Choroid plexus epithelial cell (primary cell): ENCODE measurements at places on chromosomes 3 and 15.

DNA sequence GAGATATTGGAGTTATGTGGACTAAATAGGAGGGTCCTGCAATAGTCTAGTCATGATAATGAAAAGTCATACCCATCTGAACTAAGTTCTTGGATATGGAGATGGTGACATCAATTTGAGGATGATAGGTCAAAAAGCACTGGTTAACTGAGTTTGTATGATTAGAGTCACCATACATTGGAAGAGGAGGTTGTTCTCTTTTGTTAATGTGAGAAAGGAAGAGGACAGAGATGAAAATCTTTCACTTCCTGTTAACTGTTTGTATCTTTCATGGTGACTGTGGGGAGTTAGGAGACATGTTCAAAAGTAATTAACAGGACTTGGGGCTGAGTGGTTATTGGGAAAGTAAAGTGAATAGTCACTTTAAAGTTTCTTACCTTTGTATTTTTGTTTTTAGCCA, 11.1 kb downstream of the TMEM62 start:
- DNase-seq, result no peak

- DNase-seq, result no peak
These were observed 30.2 kb downstream of the NCEH1 start for GRCh38 chr3:172680684-172681083.

- DNase-seq, result no peak
These were observed 1.4 kb upstream of the RAD18 start for GRCh38 chr3:8964436-8965370.

- peak; percentile 67 for DNase-seq
These were observed 9.6 kb upstream of the PSMD2 start for GRCh38 chr3:184289426-184289938.

GRCh38 chr15:69934607-69935006, 163.1 kb downstream of the TLE3 start:
- DNase-seq, result no peak

DNA sequence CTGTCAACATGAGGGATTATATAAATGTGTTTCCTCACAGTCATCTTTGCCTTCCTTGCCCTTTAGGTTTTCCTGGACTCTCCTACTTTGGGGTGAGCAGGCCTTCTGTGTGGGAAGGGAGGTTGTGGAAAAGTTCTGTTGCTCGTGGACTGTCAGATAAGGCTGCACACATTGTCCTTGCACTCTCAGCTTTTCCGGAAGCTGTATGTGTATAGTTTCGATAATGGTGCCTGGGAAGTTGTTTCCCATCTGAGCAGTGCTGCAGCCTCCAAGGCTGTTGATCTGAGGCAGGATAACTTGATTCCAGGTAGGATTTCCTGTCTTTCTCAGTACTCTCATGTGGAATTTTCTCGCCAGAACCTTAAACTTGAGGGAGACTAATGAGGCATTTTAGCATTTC, 297.8 kb upstream of the AZI2 start:
- no peak for DNase-seq

- DNase-seq, result no peak
These were observed 35.3 kb downstream of the ZBTB38 start for GRCh38 chr3:141403576-141403975.

- DNase-seq, result no peak
These were observed 18.0 kb downstream of the BTLA start for GRCh38 chr3:112481302-112481721.

- DNase-seq, result peak; percentile 63
These were observed 54.3 kb downstream of the AAGAB start for GRCh38 chr15:67199881-67200763.

- DNase-seq, result no peak
These were observed at the start of gene PSTPIP1 for GRCh38 chr15:76994971-76995945. Gene PSTPIP1, plus strand, starts transcription at chr15:76995126. Its CDS starts 448 bp downstream, at chr15:76995574.

DNA sequence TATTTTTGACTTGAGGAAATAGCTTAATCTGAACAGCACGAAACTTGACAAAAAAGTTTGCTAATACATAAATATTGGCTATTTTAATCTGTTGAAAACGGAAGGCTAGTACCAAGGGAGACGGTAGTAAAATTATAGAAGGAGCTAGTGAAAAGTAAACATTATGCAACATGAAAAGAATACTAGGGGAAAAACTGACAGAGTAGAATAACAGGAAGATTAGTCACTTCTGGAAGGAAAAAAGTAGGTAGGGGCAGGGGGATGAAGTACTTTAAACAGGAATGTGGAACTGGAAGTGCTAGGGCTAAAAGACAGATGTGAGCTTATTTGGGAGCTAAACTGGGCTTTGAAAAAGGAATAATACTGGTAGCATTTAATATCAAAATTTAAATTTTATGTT, 60.1 kb downstream of the MBNL1 start:
- DNase-seq, result peak; percentile 92

DNA sequence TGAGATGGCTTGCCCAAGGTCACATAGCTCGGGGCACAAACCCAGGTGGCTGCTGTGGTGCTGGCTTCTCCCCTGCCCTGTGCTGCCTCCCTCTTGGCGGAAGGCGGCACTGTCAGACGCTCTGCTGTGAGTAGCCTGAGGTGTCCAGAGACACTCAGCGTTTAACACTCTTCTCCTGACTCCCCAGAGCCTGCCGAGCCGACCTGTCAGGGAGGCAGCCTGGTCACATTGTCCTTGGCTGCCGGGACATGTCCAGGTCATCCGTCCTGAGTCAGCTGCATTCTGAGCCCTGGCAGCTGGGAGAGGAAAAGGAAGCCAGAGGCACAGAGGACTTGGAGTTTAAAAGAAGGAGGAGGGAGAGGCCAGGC, 4.7 kb downstream of the LMAN1L start:
- peak; percentile 24 for DNase-seq

DNA sequence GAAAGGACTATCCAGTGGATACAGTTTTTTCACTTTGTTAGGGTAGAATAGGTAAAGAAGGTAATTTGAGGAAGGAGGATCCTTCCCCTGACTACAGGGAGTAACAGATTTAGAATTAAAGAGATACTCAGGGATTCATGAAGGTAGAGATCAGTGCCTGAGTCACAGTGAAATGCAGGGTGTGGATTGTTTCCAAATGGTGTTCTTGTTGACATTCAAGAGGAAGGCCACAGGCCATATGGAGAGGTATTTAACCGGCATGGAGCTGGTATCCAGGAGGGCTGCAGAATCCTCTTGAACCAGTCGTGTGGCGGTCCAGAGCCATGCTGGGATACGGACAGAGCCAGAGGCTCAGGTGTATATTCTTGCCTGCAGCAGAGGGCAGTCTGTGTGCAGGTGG, 28.2 kb downstream of the GYG1 start:
- no peak for DNase-seq

DNA sequence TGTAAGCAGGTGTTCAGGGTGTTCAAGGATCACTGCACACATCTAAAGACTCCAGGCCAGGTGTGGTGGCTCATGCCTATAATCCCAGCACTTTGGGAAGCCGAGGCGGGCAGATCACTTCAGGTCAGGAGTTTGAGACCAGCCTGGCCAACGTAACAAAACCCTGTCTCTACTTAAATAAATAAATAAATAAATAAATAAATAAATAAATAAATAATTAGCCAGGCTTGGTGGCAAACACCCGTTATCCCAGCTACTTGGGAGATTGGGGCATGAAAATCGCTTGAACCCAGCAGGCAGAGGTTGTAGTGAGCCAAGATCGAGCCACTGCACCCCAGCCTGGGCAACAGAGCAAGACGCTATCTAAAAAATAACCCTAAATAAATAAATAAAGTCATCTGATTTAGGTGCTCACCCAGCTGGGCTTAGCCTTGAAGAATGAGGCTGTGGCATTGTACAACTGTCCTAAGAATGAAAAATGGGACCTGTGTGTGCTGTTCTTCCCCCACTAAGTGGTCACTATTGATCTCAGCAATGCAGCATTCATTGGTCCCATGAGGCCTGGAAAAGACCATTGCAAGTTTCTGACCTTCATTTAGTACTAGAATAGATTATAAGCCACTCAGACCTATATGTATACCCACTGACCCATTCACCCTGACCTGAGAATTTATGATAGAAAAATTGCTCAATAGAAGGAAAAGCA, 82.8 kb upstream of the ABHD17C start:
- no peak for DNase-seq

DNA sequence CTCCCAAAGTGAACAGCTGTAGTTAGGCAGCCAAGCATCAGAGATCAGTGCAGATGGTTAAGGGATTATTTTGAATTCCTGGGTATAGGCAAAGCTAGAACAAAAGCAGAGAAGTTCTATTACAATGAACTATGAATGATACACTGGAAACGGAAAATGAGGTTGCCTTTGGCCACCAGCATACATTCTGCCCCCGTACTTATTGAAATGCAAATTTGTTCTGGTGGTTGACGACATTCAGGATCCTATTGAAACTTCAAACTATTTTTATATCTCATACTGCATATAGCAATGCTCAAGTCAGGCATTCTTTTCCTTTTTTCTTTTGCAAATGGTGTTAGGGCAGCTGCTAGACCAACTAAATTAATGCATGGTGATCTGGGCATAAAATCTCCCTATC, 61.7 kb downstream of the SLC12A1 start:
- no peak for DNase-seq

DNA sequence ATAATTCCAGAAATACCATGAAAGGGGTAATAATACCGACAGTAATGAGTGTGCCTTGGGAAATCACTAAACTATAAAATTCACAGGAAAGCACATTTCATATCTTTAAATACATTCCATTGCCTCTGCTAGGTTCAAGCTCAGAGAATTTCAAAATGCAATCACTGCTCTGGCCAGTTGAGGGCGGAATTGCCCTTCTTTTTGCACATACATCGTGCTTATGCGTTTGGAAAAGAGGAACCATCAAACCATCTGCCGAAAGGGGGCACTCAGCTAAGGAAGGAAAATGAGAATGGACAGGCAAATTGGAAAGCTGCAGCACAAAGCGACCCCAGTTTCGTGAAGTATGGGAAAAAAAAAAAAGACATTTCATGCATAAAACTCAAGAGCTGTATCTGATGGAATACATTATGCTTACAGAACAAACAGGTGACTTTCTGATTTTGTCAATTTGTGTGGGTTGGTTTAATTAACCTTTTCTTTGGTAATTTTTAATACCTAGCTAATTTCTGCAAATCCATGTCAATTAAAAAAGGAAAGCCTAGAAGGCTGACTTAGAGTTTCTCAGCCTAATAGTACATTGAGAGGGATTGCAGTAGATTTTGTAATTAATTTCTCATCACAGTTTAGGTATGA, 61.4 kb downstream of the TUSC7 start:
- DNase-seq, result peak; percentile 91

DNA sequence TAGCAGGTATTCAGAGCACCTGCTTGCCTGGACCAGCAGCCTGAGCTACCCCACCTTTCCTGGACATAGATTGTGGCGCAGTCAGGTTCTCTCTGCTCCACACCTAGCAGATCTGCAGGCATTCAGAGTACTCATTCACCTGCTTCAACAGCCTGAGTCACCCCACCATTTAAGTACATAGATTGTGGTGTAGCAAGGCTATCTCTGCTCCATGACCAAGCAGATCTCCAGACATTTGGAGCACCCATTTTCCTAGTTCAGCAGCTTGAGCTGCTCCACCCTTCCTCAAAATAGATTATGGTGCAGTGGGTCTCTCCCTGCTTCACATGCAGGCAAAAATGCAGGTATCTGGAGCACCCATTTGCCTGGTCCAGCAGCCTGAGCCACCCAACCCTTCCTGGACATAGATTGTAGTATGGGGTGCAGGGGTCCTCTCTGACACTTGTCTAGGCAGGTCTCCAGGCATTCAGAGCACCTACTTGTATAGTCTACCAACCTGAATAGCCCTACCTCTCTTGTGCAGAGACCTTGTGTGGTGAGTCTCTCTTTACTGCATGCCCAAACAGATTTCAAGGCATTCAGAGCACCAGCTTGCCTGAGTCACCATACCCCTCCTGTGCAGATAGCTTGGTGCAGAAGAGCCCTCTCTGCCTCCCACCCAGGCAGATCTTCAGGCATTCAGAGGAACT, 466.0 kb upstream of the THBS1 start:
- no peak for DNase-seq

DNA sequence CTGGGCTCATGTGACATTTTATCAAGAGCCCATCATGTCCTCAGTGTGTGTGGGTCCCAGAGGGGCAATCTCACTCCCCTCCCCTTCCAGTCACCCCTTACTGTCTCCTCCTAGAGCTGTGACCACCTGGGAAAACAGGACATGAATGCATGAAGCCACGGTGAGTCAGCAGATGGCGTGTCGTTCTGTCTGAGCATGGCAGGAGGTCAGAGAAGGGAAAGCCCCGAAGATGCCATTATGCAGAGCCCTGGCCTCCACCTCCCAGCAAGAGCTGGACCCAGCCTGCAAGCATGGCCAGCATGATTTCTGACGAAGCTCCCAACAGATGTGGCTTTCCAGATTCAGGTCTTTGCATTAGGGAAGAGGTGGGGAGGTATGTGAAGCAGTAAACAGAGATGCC, 118.5 kb downstream of the TLE3 start:
- peak; percentile 11 for DNase-seq

DNA sequence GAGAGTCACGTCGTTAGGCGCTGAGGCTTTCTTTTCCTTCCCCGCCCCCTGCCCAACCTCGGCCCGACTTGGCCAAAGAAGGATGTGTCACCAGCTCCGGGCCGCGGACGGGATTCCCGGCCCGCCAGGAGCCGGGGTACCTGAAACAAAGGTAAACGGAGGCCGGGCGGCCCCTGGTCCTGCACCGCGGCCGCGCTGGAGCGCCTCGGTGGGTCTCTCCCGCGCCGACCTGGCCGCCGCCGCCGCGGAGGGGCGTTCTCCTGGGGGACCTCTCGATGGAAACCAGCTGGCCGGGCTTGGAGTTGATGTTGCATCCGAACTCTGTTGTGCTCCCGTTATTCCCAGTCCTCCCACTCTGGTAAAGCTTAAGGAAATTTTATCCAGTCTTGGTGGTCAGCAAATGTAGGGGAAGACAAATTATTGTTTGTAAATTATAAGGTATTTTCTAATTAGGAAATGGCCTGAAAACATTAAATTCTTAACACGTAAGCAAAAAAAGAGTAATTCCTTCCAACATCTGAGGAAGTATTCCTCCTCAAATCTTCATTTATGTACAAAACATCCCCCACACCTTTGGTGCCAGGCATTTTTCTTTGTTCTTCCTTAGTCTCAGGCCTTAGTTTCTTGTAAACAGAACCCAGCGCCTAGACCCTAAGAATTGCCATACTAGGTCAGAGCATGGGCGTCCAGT, 888 bp downstream of the PPP2R3A start:
- peak; percentile 21 for DNase-seq

DNA sequence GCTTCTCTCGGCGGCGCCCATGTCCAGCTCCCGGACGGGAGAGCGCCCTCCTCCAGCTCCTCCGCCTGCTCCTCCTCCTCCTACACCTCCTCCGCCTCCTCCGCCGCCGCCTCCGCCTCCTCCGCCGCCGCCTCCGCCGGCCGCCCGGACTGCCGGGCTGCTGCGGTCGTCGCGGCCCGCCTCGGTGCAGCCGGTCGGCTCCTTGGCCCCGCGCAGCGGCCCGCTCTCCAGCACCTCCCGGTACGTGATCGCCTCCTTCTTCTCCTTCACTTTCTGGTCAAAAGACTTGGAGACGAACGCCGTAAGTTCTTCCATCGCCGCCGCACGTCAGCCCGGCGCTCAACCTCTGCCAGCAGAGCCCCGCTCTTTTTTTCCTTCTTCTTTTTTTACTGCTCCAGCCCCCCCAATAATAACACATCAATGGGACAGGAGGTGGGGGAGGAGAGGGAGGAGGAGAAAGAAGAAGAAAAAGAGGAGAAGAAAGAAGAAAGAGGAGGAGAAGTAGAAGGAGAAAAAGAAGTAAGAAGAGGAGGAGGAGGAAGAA, 438 bp downstream of the SHOX2 start:
- peak; percentile 39 for DNase-seq

GRCh38 chr15:66692808-66693596, 9.0 kb upstream of the SMAD6 start:
- DNase-seq, result no peak

GRCh38 chr15:75831806-75832102, 11.5 kb upstream of the UBE2Q2 start:
- DNase-seq, result no peak

- no peak for DNase-seq
These were observed 23.1 kb upstream of the P4HTM start for GRCh38 chr3:48966876-48967361.

- no peak for DNase-seq
These were observed 54.1 kb downstream of the PLXNA1 start for GRCh38 chr3:127037021-127037400.
